Daoy (cell line): ENCODE measurements at places on chromosomes 12 and 14.
A peak's percentile ranks its signal among the peaks of the same experiment; 100 is the strongest.

DNA sequence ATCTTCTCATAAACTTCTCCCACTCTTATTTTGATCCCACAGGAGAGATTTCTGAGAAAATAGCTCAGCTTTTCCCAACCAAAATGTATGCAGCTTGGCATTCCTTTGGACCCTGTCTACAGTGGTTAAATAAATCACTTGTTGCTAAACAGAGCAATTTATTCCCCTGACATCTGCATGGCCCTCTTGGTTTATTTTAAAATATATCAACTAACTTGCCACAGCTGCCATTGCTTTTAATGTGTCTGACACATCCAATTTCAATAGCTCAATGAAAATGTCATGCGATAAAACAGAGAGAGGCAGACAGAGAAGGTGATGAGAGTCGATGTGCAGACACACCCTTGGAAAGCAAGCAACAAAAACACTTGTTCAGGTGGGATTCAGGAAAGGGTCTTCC is 128.3 kb downstream of the SSPN start:
- no peak for DNase-seq

- peak; percentile 71 for DNase-seq
Measured at GRCh38 chr14:85528080-85528896, 1.7 kb upstream of the FLRT2 start.

GRCh38 chr14:25988536-25988935 is 609.3 kb downstream of the NOVA1 start:
- DNase-seq = no peak

DNA sequence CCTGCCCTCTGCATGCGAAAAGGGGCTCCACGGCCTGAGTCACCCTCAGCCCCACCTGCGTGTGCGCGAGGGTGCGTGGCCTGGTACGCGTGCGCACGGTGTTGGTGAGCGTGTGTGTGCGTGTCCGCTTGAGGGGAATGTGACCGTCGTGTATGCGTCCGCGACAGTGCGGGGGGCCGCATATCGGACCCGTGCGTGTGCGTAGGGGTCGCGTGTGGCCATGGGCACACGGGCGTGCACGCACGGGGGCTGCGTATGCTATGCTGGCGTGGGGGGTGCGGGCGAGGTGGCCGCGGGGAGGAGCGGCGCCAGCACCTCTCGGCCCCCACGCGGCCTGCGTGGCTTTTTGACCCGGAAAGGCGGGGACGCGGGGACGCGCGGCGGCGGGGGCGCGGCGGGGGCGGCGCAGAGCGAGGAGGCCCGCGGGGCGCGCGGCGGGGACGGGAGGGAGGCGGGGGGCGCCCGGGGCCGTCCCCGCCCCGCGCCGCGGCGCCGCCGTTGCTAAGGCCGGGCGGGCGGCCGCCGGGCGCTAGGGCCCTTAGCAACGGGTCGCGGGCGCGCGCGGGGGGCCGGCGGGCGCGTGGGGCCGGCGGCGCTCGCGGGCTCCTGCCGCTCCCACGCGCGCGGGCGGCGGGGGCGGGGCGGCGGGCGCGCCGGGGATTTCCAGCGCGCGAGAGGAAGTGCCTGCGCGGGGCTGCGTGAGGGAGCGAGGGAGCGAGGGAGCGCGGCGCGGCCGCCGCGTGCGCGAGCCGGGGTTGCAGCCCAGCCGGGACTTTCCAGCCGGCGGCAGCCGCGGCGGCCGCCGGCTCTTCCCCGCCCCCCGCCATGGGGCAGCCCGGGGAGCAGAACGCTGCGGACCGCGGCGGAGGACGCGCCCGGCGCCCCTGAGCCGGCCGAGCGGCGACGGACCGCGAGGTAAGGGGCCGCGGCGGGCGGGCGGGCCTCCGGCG is at the start of gene TRAF3:
Gene TRAF3 (plus strand): TSS at position 689 of the 950 bp plus-strand sequence. CDS start 92,753 bp downstream, outside the sequence.
- peak; percentile 84 for DNase-seq

- DNase-seq = no peak
Measured at GRCh38 chr14:54440037-54440436, 1.1 kb downstream of the CNIH1 start.
